ENCODE measurements at places on chromosomes 6 and 20.

DNA sequence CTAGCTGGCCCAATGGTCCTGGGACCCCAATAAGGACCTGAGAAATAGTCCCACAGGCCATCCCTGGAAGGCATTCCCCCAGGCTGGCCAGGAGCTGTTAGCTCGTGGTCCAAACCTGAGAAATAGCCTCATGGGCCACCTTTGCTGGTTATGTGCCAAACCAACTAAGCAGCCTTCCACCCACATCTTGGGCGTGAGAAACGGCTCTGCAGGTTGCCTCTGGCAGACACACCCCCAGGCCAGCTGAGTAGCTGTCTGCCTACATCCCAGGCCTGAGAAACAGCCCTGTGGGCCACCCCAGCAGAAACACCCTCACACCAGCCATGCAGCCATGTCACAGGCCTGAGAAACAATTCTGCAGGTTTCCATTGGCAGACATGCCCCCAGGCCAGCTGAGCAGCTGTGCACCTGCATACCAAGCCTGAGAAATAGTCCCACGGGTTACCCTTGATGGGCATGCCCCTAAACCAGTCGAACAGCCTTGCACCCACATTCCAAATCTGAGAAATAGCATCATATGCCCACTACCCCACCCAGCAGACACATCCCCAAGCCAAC is 567.8 kb upstream of the ID4 start:
- DNase-seq, result no peak

GRCh38 chr6:34280216-34280615 is 31.4 kb upstream of the SMIM29 start:
- DNase-seq, result no peak

DNA sequence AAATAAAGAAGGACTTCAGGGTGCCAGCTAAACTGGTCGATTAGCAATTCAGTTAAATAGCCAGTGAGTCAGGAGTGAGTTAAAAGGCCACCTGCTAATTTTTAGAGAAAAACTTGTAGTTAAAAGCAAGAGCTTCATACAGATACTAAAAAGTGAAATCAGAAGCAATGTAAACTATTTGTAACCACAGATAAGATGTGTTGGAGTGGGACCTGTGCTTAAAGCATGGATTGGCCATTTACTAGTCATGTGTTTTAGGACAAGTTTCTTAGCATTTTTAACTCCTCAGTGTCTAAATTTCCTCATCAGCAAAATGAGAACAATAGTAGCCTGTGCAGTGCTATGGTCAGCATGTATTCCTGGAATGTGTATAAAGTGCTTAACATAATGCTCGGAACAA is 23.8 kb upstream of the HDDC2 start:
- no peak for DNase-seq

DNA sequence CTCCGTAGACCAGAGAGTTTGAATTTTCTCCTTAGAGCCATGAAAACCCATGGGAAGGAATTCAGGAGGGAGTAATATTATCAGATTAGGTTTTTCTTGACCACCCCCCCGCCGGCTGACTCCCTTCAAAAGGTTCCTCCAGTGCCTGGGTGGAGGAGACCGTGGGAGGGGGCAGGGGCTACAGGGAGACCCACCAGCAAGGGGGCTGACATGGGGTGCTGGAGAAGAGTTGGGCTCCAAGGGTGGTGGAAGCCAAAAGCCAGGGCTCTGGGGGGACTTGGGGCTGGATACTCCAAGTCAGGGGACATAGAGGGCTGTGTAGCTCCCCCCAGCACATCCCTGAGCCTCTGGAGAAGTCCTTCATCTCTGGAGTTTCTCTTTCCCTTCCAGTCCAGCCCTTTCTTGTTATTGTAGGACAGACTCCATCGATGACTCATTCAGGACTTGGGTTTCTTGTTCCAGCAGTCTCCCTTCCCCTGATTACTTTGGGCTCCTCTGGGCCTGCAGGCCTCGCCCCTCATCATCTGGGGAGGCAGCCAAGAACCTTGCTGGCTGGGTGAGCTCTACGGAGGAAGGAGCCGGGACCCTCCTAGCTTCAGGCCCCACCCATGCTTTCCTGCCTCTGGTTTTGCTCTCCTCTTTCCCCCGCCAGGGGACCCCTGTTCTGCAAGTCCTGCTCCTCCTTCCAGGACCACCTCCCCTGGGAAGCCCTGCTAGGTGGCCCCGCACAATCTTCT is 10.5 kb upstream of the KIAA1755 start:
- DNase-seq, result peak; percentile 79

GRCh38 chr6:46044881-46045617 is 29.4 kb upstream of the CLIC5 start:
- DNase-seq, result peak; percentile 66

GRCh38 chr20:47950124-47950912 is 165.0 kb upstream of the SULF2 start:
- no peak for DNase-seq

- DNase-seq, result no peak
Measured at GRCh38 chr6:21807299-21808044, 213.9 kb downstream of the SOX4 start.

- DNase-seq, result no peak
Measured at GRCh38 chr6:35090734-35091133, 50.4 kb downstream of the TCP11 start.

- DNase-seq, result no peak
Measured at GRCh38 chr6:65259059-65259458, 448.0 kb downstream of the EYS start.

GRCh38 chr6:34277763-34278112 is 28.9 kb upstream of the SMIM29 start:
- DNase-seq, result no peak

DNA sequence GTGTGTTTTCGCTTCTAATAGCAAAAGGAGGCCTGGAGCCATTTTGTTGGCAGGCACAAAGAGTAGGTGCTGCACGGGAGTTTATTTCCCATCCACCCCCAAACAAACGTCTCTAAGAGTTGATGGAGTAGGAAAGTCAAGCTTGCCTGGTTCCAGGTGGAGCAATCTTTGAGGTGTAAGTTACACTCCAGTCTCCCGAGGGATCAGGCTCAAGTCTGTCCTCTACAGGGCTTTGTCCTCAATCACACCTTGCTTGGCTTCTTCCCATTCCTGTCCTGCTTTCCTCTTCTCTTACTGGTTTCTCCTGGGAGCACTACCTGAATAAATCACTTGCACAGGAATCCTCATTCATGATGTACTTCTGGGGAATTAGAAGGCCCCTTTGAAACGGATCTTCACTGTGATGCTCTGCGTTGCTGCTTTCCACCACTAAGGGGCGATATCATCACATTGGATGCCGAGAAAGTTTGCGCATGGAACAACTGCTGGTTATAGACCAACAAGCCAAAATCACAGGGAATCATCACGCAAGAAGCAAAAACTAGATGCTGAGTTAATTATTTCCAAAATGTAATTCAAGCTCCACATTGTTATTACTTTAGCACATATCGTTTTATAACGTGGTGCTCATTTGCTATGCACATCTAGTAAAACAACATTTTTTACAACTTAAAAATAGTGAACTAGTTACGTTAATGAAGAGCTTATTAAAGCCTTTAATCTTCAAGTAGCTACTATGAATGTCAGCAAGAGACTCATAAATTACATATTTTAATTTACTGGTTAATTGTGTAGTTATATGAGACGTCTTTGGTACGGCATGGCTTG is 156.8 kb downstream of the DNAH8 start:
- DNase-seq, result peak; percentile 67

DNA sequence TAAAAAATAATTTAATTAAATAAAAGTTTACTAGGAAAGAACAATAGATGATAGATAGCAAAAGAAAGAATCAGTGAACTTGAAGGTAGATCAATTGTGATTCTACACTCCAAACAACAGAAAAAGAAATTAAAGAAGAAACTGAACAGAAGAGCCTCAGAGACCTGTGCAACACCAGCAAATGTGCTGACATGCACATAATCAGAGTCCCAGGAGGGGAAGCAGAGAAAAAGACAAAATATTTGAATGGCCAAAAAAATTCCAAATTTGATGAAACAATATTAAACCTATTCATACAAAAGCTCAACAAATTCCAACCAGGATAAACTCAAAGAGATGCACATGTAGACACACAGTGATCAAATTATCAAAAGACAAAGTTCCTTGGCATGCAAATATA is 267.5 kb upstream of the OPRM1 start:
- no peak for DNase-seq

DNA sequence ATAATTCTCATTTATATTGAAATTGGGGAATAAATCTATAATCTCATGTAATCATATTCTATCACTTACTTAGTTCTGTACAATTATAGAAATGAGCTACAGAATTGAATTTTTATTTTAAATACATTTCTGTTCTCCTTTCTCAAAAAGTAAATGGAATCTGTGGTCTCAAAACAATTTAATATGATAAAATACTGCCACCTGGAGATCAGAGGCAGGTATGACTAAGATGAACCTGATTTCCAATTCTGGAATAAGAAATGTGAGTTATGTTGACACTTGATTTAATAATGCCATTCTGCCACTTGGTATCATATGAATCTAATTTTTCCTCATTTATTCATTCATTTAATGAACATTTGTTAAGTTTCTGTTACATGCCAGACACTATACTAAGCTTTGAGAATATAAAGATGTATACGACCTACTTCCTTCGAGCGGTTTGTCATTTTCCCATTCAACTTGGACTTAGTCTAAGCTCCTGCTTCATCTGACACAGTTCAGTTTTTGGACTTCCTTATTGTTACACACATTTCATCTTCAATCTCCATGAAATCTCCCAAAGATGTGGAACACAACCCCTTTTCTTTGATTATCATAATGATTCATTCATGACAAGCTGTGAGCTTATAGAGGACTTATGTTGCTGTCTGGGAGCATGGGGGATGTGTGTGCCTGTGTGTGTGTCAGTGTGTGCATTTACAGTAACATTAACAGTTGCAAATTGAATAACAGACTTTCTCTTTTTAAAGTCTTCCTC is 7.5 kb upstream of the CCDC28A start:
- no peak for DNase-seq

DNA sequence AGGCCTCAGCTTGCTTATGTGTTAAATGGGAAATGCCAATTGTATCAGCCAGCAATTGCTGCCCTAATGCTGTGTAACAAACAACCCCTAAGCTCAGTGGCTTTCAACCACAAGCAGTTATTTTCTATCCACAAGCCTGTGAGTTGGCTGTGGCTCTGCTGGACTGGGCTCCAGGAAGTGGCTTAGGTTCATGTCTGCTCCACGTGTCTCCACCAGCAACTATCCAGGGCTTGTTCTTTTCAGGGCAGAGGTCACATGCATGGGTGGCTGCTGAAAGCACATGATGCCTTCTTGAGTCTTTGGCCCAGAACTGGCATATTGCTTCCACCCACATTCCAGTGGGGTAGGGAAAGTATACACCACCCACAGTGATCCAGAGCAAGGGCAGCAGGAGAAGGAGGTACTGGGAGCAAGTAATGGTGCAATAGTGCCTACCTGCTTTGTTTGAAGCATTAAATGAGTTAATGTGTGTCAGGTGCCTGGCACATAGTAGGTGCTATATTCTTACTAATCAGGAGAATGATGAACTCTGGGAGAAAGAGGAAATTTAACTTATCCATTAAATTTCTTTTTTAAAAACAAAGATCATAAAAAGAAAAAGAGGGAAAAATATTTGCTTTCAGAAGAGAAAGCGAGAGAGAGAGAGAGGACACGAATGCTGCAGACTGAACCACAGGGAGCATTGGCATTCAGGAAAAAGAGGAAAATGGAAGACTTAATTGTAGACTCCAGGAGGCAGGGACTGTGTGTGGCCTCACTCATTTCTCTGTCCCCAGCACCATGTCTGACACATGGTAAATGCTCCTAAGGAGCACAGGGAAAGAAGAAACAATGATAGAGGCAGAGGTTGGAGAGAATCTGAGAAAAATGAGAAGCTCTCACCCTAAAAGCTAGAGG is 25.2 kb upstream of the RNF24 start:
- DNase-seq, result no peak

- peak; percentile 60 for DNase-seq
Measured at GRCh38 chr20:39886650-39887190, 802.3 kb downstream of the MAFB start.

DNA sequence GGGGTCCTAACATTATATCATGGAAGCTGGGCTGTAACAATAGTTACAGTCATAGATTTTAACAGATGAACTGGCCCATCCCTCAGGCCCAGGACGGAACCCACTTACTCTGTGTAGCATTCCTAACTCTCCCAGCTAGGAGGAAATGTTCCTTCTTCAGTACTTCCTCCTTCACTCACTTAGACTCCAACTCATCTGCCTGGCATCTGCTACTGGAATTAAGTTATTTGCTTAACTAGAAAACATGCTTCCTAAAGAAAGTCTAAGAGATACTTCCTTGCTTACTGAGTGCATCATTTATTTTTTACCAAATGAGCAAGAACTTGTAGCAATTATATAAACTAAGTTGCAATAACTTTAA is 20.5 kb downstream of the GCLC start:
- DNase-seq, result no peak

DNA sequence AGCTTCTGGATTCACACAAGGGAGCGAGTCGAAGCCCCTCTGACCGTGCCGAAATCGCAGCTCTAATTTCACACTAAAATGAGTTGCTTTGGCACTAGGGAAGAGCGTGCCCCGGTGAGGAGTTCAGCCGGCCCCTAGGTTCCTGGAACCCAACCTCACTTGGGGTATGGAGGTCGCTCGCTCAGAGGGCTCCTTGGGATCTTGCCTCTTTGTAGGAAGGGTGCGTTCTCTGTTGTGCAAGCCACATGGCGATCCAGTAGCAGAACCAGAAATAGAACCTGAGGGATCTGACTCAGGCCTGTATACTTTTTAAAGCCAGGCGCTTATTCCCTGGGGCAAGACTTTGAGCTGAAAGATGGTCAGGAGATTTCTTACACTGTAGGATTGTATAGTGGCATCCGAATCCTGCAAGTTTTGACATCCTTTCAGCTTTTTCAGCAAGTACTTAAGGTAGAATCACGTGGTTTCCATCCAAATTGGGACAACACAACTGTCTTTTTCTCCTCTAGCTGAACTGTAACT is 861 bp upstream of the RALGAPA2 start:
- DNase-seq, result peak; percentile 60

DNA sequence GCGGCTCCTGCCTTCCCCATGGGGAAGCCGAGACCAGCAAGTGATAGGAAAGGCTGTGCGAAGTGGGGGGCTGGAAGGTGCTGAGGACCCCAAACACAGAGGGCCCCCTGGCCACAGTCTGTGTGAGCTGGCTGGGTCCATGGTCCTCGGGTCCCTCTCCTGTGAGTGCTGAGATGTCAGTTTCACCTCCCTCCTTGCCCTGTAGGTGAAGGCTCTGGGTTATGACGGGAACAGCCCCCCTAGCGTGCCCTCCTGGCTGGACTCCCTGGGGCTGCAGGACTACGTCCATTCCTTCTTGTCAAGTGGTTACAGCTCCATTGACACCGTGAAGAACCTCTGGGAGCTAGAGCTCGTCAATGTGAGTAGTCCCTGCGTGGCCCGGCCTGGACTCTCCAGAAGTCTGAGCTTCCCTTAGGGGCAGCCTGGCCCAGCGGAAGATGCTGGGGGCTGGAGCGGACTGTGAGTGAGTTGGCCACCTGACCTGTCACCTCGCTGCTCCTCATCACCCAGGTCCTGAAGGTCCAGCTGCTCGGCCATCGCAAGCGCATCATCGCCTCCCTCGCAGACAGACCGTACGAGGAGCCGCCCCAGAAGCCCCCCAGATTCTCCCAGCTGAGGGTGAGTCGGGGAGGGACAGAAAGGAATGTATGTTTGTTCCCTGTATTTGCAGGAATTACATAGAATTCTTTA is 61.7 kb downstream of the TCP11 start:
- peak; percentile 53 for DNase-seq
